ENCODE measurements at places on chromosomes 2 and 18. TPM values are rescaled to one million over a fixed set of nuclear protein-coding genes. Genes with fewer than 3 reads are reported as not detected.

- DNase-seq = no peak
Observed at GRCh38 chr2:169768262-169768995, 30.2 kb upstream of the SSB start.

- DNase-seq = peak; percentile 95
Observed at GRCh38 chr2:201406077-201406662, 45.1 kb downstream of the TRAK2 start.

- peak; percentile 79 for DNase-seq
Observed at GRCh38 chr18:48866028-48866733, 84.6 kb downstream of the SMAD7 start.

GRCh38 chr2:234050455-234051135 lies at the start of gene SPP2:
Gene SPP2 (plus strand): TSS chr2:234050702. CDS start chr2:234050787, 85 bp downstream.
- DNase-seq = no peak

- peak; percentile 66 for DNase-seq
Observed at GRCh38 chr2:79994161-79994560, 310.4 kb downstream of the LRRTM1 start.

DNA sequence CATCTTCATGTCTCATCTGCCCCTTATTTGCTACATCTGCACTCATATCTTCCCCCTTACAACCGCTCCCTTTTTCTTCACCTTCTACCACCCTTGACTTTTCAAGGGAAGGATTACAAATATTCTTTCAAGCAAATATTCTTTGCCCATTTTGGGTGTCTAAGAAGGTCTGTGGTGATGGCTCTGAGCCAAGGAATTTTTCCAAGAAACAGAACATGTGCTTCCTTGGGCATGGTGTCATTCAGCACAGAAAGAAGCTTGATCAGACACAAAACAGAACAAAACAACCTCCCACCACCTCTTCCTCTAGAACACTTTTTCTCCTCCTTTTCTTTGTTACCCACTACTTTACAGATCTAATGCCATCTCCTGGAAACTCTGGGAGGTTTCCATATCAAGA lies 313.7 kb downstream of the SATB2 start:
- DNase-seq = no peak

DNA sequence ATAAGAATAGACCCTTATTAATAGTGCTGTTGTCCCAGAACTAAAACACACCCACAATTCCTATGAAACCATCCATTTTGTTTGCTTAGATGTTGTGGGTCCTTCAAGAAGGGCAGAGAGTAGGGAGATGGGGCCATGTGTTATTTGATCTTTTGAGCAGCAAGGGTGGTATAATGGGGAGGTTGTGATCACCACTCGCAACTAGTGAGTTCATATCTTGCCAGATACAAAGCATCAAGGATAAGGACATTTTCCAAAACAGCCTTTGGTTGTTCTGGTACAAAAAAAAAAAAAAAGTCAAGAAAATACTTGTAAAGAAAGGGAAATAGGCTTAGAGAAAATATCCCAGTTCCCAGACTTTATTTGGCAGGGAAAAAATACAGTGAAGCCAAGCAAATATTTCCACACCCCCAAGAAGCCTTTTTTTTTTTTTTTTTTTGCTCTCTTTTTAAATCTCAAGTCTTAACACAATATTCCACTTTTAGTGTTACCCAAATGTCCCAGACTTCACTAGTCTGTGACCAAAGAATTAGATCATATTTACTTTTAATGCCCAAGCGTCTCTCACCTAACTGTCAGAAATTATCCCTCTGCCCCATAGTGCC lies 54.1 kb downstream of the ANTXR1 start:
- DNase-seq = no peak

DNA sequence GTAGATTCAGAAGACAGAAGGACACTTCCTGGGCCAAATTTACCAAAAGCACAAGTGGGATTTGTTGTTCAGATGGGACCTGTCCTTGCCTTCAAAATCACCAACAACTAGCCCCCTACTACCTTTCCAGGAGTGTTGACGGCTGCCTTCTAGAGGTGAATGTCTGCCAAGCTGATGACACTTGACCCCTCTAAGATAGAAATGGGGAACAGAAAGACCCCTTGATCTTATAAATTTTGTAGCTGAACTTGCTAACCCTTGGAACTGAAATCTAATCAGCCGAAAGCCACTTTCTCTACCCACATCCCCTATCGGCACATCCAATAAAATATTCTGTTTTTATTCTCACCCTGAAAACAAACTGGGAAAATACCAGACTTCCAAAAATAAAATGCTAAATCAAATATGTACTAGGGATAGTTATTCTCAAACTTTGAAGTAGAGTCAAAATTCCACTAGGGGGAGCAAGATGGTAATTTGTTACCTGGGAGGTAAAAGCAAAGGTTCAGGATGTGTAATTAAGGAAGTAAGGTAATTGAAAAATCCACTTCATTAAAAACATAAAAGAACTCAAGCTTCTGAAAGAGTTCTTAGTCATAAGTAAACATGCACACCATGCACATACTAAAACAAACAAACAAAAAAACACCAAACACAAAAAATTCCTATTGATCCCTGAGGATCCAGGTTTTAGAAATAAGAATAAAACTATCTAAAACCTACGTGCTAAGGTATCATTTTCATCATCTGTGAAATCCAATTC lies 119.2 kb downstream of the ANKRD44 start:
- peak; percentile 40 for DNase-seq

DNA sequence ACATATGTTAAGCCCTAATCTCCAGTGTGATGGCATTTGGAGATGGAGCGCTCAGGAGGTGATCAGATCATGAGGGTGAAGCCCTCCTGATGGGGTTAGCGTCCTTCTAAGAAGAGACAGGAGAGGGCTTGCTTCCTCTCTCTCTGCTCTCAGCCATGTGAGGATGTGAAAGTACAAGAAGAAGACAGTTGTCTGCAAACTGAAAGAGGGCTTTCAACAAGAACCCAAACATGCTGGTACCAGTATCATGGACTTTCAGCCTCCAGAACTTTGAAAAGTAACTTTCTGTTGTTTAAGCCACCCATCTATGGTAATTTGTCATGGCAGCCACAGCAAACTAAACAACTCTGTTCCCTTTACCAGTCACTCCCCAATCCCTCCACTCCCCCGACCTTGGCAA lies 47.4 kb downstream of the CACNB4 start:
- DNase-seq = no peak

DNA sequence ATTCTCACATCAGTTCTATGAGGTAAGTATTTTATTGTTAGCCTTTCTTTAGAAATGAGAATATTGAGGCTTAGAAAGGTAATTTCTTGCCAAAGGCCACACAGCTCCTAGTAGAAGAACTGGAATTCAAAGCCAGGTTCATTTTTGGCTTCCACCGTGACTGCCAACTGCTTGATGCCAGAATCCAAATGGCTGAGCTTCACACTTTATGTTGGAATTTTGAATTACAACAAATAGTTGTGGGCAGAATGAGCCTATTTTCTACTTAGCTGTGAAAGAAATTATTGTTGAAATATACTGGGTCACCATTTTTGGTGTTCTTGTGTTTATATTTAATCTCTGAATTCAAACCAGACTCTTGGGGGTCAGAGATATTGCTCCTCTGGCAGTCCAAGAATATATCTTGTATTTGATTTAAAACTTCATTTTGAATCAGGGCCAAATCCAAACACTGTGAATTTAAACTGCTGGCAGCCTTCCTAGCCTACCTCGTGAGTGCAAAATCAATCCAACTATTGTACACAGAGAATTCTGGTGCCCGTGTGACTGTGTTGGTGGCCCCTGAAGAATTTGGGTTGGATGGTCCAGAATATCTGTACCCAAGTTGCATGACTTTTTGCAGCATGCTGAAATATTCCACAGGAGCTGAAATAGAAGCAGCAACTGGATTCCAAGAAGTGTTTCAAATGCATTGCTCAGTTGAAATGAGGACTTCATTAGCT lies 35.6 kb upstream of the LPIN1 start:
- no peak for DNase-seq

GRCh38 chr18:51658436-51658835 lies 461.0 kb upstream of the MEX3C start:
- DNase-seq = no peak

GRCh38 chr2:173146590-173146989 lies 70.9 kb downstream of the MAP3K20 start:
- DNase-seq = no peak

DNA sequence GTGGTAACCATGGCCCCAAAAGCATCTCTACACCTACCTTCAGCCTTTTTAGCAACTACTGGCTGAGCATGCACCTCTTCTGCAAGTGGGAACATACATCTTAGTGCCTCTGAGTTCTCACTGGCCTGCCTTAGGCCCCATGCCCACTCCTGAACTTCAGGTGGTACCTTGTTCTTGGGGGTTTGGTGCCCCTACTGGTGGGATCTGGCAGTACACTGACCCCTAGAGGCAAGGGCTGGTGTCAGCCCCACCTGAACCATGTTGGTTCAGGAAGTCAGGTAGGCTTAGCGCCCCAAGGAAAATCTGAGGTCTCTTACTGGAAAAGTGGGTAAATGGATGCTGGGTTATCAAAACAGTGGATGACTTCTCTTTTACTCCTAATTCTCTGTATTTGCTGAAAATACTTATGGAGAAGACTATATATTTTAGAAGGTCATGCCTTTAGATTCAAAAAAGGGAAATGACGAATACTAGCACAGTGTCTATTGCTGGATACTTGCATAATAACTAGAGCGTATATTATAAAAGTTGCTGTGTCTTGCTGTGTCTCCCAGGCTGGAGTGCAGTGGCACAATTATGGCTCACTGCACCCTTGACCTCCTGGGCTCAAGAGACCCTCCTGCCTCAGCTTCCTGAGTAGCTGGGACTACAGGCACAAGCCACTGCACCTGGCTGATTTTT lies 84.6 kb downstream of the RAB31 start:
- DNase-seq = no peak

DNA sequence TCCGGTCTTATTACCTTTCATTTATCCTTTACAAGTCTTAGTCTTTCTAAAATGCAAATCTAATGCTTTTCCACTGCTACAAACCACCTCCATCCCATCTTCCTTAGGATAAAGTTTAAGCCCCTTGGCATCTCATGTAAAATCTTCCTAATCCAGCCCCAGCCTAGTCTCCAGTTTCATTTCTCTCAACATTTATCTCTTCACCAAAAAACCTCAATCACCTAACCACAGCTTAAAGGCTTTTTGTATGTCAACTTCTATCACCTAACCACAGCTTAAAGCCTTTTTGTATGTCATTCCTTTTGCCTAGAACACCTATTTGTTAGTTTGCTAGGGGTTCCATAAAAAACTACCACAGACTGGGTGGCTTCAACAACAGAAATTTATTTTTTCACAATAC lies 4.2 kb downstream of the TRAK2 start:
- peak; percentile 61 for DNase-seq

GRCh38 chr2:195343540-195343939 lies 313.5 kb upstream of the SLC39A10 start:
- DNase-seq = no peak

- no peak for DNase-seq
Observed at GRCh38 chr2:159933727-159934049, 128.7 kb downstream of the PLA2R1 start.

GRCh38 chr2:40371525-40372282 lies 80.2 kb downstream of the SLC8A1 start:
- DNase-seq = peak; percentile 63

GRCh38 chr2:222842491-222843174 lies 18.2 kb upstream of the ACSL3 start:
- DNase-seq = peak; percentile 49

GRCh38 chr2:289362-290089 lies 1.6 kb upstream of the ALKAL2 start:
- DNase-seq = peak; percentile 17

- no peak for DNase-seq
Observed at GRCh38 chr2:191895195-191895594, 48.3 kb upstream of the CAVIN2 start.

GRCh38 chr2:239361311-239361642 lies 39.5 kb downstream of the HDAC4 start:
- peak; percentile 46 for DNase-seq

DNA sequence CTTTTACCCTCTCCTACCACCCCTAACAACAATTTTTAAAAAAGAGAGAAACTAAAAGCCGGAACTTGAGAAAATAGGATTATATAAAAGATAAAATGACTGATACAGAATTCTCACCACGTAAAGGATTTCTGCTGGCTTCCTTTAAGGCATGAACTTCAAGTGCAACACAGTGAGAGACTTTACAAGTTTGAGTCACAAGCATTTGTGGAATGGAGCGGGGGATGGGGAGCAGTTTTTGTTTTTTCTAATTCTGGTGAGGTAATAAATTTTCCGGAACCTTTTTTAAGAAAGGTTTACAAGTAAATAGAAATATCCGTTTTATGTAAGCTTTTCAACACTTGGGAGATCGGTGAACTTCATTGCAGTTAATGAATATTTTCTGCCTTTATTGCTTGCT lies 1.8 kb upstream of the CDH2 start:
- peak; percentile 38 for DNase-seq

APLF gene
- 6.4 TPM for total RNA-seq

SLC9A4 gene
- total RNA-seq = under 0.01 TPM

SLC35F6 gene
- total RNA-seq = 87.2 TPM

ZNF512 gene
- 23.2 TPM for total RNA-seq

ITGB6 gene
- not detected for total RNA-seq

IL1R2 gene
- total RNA-seq = 0.32 TPM

ASIC4 gene
- under 0.01 TPM for total RNA-seq

ACVR2A gene
- 25.9 TPM for total RNA-seq

COLEC11 gene
- total RNA-seq = 0.43 TPM

RGPD4 gene
- not detected for total RNA-seq

SMC6 gene
- 20.7 TPM for total RNA-seq

TTN gene
- total RNA-seq = under 0.01 TPM
